SJCRH30 (cell line): ENCODE measurements at places on chromosomes 2 and 18. TPM values are rescaled to one million over a fixed set of nuclear protein-coding genes. Genes with fewer than 3 reads are reported as not detected.

Gene DSG4
- total RNA-seq = not detected in 2 replicates

DNA sequence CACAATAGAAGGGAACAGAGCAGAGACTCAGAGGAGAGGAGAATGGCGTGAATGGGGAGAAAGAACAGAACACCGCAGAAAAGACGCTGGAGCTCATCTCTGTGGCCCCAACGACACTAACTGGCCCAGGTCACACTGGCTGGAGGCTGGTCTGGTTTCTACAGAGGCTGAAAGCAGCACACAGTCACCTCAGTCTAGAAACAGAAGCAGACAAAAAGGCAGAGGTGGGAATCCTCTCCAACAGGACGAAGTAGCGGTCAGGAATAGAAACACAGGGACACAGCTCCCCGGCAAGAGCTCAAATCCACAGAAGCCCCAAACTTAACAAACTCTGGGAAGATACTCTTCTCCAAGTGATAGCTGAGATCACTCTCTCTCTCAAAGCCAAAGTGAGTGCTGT, 9.2 kb downstream of the SLC66A2 start:
- DNase-seq = no peak

GRCh38 chr2:157874997-157875640, 1.0 kb downstream of the ACVR1 start:
- DNase-seq = peak; percentile 53

DNA sequence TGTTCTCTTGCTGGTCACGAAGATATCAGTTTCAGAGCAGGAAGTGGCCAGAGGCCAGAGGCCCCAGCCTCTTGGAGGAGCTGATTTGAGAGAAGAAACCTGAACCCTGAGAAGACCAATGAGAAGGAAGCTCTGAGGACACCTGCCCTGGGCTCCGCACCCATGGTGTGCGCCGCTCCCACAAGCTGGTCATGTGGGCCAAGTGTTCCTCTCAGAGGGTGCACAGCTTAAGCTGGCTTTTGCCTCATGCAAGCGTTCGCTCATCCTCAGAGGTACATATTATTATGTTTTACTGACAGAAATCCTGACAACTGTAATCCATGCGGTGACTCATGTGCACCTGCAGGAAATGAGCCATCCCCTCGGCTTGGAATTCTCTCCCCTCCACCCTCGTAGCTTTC, 316.1 kb upstream of the MYT1L start:
- no peak for DNase-seq

GRCh38 chr2:58293056-58293455, 51.9 kb upstream of the FANCL start:
- DNase-seq = no peak

Gene CRYGC
- total RNA-seq = not detected in 2 replicates

DNA sequence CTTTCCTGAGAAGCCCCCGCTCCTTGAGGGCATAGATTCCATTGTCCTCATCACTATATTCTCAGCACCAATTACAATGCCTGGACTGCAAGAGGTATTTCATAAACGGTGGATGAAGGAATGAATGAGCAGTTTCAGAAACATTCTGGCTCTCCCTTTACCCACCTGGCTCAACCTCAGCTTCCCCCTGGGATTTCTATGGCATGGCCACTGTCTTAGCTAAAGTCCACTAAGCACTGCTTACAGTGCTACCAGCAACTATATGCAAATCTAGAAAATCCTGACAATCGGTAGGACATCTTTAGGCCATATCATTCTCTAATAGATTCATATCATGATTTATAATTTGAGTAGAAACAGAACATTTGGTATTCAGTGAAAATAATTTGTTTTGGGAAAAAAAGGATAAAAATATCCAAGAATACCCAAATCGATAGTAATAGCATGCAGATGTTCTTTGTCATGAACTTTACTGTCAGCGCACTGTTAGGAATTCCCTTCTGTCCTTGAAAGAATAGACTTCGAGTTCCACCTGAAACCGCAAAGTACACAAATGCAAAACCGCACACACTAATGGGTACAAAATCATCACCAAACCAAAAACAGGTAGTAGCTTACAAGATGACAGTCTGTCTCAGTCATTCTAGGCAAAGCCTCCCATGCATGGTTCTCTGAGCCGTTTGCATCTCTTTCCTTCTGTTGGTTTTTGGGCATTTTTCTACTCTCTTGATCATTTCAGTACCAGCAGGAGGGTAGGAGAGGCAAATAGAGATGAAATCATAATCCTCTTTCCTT, 303.6 kb upstream of the ID2 start:
- no peak for DNase-seq

- DNase-seq = no peak
These were observed 1.0 kb downstream of the HDLBP start for GRCh38 chr2:241314226-241315092.

DNA sequence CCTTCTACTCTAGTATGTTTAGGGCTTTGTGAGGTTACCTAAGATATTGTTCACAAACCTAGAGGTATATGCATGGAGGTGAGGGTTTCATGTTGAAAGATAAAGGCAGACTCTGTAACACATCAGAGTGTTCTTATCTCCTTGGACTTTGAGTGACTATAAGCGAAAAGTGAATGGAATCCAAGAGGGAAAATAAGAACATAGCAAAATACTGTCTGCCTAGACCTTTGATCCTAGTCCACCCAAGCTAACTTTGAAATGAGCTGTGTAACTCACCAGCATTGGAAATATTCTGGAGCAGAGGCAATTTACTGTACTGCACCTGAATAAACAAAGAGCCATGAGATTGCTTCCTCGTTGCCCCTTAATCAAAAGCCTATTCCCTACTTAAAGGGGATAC, 28.2 kb upstream of the GALNT1 start:
- no peak for DNase-seq

Gene QPCT
- 3.1 and 3.2 TPM in 2 replicates for total RNA-seq
